Left renal cortex interstitium (tissue), 4 donors: ENCODE measurements at places on chromosomes 3 and 15.

DNA sequence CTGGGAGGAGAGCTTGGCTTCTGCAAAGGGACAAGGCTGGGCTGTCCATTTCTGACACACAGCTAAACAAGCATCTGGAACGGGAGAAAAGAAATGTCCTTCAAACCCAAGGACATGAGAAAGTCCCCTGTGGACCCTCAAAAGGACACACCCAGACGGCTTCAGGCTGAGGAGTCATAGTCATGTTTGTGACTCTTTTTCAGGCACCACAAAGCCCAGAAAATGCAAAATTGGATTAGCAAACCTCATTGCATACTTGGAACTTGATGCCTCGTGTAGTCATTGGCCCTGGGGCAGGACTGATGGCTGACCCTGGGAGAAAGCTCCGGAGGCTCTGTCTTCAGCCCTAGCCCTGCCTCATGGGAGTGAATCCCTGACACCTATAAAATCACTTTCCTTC, 21.5 kb downstream of the FAM174B start:
- DNase-seq, result no peak

- DNase-seq, result no peak
Observed at GRCh38 chr3:50266017-50266416, 2.9 kb upstream of the SEMA3B start.

DNA sequence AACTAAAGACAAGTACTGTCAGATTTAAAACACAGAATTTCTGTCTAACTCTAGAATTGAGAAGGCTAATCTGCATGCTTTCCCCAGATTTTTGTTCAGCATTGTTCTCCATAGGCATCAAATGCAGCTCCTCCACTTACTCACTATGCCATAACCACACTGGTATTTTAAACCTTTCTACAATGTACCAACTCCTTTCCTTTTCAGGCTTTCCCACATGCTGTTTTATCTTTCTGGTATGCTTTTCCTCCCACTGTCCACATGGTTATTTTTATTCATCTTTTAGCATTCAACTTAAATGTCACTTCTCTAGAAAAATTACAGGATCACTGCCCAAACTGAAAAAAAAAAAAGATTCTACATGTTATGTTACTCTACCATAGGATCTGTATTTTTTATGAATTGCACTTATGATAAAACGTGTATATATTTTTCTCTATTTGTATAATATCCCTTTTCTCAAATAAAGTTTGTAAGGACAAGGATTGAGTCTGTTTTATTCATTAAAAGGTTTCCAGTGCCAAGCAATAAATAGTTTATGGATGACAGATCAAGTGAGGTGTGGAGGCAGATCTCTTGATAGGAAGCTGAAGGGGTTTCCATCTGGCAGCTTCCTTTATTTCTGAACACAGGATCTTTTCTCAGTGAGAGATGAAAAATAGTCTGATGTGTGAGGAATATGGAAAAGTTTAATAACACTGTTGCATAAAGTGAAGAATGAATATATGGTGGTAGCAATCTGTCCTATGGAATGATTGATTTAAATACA, 1064.5 kb downstream of the ZPLD1 start:
- no peak for DNase-seq

DNA sequence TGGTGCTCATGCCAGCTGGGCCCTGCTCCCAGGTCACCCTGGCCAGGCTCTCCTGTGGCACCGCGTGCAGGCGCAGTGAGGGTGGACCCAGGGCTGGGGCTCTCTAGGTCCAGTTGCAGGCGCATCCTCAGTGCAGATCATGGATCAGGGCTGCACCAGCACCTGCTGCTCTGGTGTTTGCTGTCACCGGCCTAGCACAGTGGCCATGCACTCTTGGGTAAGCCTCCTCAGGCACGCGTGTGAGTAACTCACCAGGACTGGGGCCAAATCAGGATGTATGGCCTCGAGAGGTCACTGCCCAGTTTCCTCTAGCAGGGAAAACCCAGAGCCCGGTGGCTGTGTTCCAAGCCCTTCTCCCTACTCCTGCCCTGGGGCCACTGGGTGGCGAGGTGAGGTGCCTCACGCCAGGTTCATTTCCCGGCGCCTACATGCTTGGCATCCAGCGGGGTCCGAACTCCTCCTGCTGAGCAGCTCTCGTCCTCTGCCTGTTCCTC, 45.5 kb upstream of the SLC41A3 start:
- DNase-seq, result no peak

DNA sequence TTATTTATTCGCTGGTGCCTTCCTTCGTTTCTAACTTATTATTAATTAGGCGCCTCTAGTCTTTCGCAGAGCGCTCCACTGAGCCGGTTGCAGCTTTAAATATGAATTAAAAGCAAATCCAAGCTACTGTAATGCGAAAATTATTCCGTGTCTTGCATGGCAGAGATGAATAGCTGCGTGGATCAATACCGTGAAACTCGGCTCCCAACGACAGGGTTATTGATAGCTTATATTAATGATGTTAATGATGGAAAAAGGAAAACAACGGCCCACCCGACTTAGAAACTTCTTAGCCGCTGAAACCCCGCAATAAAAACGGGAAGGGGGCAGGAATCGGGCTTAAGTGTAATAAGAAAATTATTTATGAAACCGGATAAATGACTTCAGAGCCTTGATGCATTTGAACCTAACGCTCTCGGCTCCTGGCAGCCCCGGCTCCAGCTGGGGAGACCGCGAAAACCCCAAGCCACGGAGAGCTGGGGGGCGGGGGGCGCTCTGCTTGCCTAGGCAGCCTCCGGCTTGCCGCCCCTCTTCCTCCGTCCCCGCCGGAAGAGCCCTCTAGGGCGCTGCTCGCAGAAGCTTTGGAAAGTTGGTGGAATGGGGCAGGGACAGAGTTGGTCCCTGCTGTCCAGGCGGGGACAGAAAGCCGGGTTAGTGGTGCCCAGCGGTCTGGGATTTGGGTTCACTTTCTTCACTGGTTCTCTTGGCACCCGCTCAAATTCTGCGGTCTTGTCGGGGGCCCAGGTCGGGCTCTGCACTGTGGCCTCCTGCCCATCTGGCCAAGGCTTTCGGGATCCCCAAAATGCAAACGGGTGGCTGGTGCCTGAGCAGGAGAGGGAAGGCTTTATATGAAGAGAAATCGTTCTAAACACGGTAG, 7.7 kb upstream of the ONECUT1 start:
- DNase-seq, result no peak

DNA sequence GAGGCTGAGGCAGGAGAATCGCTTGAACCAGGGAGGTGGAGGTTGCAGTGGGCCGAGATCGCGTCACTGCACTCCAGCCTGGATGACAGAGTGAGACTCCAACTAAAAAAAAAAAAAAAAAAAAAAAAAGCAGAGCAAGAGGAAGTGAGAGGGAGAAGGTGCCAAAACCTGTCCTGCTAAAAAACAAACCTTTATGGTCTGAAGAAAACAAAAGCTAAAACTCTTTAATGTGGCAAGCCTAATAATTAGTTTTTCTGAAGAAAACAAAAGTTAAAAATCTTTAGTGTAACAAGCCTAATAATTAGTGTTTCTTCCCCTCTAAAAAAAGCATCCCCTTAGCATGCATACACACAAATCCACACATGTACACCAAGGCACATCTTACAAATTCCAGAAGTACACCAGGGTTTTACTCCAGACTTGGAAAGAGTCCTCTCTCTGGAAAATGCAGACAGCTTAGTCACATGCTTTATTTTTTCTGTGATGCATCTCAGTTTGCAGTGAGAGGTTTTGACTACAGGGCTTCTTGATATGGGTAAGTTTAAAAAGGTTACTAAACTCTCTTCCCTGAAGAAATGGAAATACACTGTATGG, 65.9 kb downstream of the HACD2 start:
- DNase-seq, result no peak

GRCh38 chr3:136733317-136733833, 18.8 kb downstream of the STAG1 start:
- no peak for DNase-seq
